ENCODE measurements at places on chromosomes 1 and 21. TPM values are rescaled to one million over a fixed set of nuclear protein-coding genes. Genes with fewer than 3 reads are reported as not detected.

The RAP1GAP gene
- 0.22 TPM for total RNA-seq

DNA sequence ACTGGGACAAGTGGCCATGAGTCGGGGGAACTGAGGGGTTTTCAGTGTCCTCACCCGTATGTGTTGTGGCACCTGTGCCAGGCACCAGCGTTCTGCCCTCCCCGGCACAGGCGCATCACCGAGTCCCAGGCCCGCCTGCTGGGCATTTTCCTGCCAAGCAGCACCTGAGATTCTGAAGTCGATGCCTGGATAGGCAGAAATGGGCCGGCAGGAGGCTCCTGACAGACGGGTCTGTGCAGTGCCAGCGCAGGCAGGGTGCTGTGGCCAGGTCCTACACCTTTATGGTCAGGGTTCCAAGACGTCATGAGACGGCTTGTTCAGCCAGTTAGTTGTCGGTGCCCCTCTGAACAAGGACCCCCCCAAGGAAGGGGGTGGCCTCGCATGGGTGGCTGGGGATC lies 10.6 kb downstream of the FAAP20 start:
- DNase-seq, result no peak

DNA sequence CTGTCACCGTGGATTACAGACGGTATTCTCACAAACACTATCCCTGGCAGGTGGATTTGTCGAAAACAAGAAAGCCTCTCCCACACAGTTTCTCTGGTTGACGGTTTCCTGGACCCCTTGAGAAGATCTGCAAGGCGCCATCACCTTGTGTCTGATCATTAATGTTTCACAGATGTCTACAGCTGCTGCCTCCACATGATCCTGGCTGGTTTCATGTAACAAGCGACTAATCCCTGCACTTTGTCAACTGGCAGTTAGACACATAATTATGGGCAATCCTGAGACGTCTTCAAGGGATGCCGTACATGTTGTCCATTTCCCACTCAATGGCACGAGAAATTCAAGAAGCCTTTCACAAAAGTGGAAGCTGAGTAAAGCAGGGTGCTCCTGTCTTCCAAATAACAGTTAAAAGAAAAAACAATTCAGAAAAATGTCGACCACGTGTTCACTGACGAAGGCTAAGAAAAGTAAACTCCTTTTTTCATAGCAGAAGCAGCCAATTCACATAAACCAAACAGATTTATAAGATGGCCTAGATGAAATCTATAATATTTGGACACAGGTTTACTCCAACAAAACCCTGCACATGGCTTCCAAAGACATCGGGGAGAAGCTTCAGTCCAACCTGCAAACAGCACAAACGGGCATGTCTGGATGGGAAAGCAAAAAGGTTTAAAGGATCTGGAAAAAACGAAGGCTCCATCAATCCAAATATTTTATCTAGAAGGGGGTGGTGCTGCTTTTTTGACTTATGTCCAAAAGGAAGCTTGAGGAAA lies 52.2 kb downstream of the CAPZB start:
- no peak for DNase-seq

GRCh38 chr1:204321051-204321450 lies 38.7 kb downstream of the PLEKHA6 start:
- DNase-seq, result no peak

DNA sequence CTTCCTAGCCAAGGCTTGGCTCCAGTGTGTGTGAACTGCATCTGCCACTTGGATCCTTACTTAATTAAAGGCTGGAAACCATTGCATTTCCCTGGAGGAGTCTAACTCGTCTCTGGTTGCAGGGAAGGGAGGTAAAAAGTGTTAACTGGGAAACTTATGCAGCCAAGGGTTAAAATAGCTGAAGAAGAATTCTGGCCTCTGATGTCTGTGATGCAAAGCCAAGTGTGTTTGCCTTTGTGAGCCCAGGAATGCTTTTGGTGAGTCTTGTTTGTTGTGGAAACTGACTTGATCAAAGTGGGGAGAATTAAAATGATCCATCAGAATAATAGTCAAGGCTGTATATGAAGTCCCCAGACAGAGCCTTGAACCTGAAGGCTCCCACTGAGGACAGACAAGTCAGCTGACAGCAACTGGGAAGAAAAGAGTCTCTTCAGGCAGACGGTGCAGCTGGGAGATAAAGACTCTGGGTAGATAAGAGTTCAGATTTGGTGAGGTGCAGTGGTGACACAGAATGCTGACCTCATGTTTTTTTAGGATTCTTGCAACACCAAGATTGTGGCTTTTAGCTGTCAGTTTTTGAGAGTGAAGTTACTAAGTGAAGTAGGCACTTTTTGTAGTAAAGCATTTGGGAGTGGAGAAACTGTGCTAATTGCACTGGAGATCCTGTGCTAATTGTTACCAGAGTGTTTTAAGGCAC lies 59.5 kb upstream of the WLS start:
- no peak for DNase-seq

DNA sequence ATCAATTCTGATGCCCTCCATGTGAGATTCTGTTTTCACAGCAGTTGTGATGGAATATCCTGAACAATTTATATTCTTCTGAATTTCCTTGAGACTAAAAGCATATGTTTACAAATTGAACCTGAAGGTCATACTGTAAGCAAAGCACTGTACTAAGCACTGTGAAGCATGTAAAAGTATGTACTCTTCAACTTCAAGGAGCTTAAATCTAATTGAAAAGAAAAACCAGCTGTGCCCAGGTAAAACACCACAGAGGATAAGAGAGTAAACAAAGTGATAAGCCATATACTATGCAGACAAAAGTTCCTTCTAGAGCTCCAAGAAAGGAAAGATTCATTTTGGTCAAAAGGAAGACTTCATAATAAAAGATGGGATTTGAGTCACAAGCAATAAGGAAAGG lies 71.9 kb downstream of the TTLL7 start:
- DNase-seq, result no peak
